SHP77 treated with DMSO at 0.1 percent for 48 hours (cell line): ENCODE measurements at places on chromosomes 3 and 15.
A peak's percentile ranks its signal among the peaks of the same experiment; 100 is the strongest.

DNA sequence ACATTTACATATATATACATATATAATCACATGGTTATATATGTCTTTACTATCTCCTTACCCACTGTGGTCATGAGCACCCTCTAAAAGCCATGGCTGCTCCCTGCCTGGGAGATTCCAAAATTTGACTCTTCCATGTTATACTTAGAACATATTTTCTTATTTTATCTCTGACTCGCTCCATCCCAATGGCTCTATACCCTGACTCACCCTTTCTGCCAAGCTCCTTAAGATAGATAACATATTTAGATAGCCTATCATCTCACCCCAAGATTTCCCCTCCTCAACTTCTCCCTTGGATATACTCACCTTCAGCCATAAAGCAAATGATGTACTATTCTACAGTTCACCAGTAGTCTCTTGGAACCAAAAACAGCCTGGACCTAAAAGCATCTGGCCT lies 65.1 kb downstream of the CD200R1L start:
- no peak for DNase-seq

GRCh38 chr15:92901995-92902394 lies 1.9 kb downstream of the CHD2 start:
- no peak for DNase-seq

GRCh38 chr3:97612632-97613031 lies 151.9 kb upstream of the ARL6 start:
- DNase-seq, result peak; percentile 97

- DNase-seq, result no peak
Measured at GRCh38 chr15:65920825-65921309, 51.6 kb downstream of the RAB11A start.

DNA sequence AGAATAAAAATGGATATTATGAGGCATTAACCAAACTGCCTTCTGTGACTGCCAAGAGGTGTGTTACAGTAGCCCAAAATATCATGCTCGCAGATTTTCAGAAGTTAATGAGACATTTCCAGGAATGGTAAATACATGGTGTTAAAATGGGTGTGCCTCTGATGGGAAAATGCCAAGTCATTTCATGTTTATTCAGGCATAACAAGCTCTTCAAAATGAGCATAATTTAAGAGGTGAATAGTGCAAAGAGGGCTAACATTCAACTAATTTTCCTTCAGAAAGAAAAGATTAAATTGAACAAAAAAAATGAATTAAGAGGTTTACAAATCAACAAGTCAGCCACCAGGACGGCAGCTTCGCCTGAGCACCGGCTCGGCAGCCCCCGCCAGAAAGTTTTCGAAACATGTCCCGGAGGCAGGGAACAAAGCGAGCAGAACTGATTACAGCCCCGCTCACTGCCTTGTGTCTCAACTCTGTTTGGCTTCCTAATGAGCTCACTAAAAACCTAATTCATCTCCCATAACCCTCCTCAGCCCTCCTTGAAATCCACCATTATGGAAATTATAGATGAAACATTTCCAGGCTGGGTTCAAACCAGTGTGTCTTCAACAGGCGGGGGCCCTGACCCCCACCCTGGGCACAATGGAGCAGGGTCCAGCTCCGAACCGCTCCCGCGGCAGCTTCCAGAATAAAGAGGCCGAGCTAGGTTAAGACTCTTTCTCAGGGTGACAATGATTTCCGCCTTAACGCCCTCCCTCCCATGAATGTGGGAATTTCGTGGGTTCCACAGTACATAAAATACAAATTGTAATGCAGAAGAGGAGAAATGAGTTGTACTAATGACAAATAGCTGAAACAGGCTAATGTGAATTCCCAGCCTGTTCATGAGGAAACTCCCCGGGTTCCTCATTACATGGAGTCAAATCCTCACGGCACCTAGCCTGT lies 43.9 kb downstream of the MEIS2 start:
- DNase-seq, result no peak

- DNase-seq, result no peak
Measured at GRCh38 chr3:7875925-7876324, 625.7 kb upstream of the LMCD1 start.

GRCh38 chr3:171407759-171408158 lies 52.4 kb downstream of the TNIK start:
- DNase-seq, result no peak

DNA sequence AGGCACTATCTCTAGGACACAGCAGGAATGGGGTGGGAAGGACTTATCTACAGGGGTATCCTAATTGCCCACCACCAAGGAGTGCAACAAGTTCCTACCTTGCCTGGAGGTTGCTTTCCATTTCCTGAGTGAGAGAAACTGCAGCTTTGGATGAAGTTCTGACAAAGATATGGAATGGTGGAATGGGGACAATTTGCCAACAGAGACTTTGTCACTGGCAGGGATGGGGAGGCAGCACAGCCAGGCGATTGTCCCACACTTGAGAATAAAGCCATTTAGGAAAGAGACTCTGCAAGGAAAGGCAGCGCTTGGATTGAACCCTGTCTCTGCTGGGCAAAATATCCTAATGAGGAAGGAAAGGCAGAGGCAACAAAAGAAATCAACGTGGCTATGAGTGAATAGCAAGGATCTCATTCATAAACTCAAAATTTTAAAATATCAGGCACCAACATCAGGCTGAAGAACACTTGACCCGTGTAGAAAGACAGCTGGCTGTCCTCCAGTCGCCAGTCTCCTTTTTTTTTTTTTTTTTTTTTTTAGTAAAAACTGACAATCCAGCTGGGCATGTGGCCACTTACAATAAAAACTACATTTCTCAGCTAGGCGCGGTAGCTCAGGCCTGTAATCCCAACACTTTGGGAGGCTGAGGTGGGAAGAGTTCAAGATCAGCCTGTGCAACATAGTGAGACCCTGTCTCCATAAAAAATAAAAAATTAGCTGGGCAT lies 31.6 kb upstream of the PDE8A start:
- no peak for DNase-seq

- DNase-seq, result no peak
Measured at GRCh38 chr15:62412686-62413085, 247.6 kb upstream of the C2CD4B start.

GRCh38 chr3:32508711-32509110 lies 6.1 kb upstream of the CMTM6 start:
- no peak for DNase-seq

DNA sequence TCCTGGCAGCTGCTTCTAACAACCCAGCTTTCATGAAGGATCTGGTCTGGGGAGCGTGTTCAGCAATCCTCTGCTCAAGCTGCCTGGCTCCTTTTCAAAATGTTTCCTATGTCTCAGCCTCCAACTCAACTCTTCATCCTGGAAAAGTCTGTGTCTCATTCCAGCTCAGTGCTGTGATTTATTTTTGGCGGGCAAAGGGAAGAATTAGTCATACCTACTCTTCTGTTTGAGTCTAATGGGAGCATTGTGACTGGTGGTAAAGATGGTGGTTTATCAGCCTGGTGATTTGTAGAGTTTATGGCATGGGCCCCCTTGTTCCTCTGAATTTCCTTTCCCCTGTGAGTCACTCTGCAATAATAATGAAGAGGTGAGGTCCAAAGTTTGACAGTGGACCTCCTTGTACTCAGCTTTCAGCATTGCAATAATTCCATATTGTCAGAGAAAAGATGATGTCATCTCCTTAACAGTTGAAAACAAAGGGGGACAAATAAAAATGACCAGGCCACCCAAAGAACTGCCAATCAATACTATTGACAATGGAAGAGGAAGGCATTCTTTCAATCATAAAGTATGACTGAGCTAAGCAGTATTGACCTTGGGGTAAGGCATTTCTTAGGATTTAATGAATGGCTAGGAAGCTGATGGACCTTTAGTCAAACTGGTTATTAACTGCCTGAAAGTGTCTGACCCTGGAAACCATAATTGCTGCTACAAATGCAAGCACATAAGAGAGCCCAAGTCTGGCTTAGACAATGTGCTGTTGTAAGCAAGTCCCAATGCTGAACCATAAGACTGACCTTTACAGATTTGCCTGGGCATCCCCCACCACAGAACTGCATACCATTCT lies 204.7 kb upstream of the MCTP2 start:
- DNase-seq, result no peak

GRCh38 chr3:172592898-172593669 lies 69.9 kb upstream of the TNFSF10 start:
- no peak for DNase-seq

DNA sequence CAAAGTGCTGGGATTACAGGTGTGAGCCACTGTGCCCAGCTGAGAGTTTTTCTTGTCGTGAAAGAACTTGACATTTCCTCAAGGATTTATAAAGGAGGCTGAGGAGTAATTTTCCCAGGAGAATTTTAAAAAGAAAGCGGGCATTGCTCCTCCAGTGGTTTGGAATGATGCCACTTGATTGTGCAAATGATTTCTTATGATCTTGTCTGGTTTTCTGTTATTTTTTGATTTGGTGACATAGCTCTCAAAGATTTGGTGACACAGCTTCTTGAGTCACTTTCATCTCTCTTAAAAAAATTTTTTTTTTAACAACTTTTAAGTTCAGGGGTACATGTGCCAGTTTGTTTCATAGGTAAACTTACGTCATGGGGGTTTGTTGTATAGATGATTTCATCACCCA lies 24.6 kb upstream of the NFKBIZ start:
- DNase-seq, result no peak

- no peak for DNase-seq
Measured at GRCh38 chr15:99592145-99592791, 26.5 kb downstream of the MEF2A start.

DNA sequence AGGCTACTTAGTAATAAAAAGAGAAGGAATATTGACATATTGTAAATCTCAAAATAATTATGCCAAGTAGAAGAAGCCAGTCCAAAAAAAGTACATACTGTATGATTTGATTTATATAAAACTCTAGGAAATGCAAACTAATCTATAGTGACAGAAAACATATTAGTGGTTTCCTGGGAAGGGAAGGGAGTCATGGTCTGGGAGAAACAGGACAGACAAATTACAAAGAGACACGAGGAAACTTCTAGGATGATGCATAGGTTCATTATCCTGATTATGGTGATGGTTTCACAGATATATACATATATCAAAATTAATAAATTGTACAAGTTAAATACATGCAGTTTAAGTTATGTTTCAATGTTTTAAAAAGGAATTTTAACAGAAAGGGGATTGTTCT lies 81.0 kb upstream of the GOLGA8B start:
- DNase-seq, result no peak

- no peak for DNase-seq
Measured at GRCh38 chr15:69165637-69166025, 5.2 kb downstream of the GLCE start.

DNA sequence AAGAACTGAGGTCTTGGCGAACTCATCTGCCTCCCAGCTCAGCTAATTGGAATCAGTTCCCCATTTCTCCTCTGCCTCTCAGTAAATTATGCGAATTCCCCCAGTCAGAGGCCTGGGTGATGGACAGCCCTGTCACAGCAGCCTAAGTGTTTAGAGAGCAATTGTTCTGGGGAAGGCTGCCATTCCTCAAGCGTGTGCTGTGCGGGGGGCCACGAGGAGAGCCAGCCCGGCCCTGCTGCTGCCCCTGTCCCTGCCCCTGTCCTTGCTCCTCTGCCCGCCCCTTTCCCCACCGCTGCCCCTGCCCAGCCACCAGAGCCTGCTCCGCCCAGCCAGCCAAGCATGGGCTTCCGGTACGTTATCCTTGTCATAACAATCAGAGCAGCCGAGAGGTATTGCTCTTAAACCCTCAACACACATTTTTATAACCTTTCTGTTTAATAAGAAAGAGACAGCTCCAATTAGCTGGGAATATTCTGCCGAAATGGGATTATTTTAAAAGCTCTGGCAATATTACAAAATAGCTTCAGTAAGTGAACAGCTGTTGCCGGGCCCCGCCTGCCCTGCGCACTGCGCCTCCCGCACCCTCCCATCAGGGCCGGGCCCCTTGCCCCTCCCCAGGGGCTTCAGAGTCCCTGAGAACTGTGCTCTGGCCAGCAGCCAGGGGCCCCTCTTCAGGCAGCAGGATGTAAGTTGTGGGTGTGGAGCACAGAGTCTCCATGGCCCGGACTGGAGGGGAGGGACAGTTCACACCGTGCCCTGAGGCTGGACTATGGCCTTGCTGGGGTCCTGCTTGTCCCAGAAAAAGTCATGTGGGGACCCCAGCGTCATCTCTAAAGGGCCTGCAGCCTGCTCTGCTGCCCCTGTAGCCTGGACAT lies 12.4 kb upstream of the CACNA2D2 start:
- DNase-seq, result peak; percentile 44

GRCh38 chr3:77786216-77786615 lies 746.3 kb downstream of the ROBO2 start:
- no peak for DNase-seq

DNA sequence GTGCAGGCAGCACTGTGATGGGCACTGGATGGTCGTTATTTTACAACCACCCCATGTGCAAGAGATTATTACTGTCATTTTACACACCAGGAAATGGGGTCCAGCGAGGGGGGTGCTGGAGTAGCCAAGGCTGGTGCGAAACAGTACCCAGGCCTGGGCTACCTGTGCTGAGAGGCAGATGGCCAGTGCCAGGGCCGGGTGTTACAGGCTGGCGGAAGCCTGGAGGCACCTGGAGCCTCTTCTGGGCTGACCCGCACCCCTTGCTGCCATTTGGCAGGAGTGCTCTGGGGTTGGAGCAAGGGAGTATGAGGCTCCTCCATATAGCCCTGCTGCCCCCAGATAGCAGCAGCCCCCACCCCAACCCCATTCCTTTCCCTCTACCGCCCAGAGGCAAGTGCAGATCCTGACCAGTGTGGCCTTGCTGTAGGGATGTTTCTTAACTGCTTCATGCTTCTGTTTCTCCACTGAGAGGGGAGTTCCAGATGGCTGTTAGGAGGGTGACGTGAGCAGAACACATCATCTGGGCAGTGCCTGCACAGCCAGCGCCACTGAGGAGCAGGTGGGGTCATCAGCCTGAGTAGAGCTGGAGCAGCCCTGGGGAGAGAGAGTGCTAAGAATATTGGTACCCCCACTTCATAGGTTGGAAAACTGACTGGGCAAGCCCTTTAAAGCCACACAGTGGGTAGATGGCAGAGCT lies 15.3 kb downstream of the SNX33 start:
- DNase-seq, result peak; percentile 36

DNA sequence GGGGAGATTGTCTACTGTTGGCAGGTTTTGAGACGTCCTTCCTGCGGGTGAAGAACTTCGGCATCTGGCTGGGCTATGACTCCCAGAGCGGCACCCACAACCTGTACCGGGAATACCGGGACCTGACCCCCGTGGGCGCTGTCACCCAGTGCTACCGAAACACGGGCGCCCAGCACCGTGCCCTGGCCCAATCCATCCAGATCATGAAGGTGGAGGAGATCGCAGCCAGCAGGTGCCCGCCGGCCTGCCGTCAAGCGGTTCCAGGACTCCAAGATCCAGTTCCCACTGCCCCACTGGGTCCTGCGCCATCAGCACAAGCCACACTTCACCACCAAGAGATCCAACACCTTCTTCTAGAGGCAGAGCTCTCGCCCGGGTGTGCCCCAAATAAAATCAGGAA lies 194.9 kb upstream of the EPHA6 start:
- no peak for DNase-seq
